ENCODE measurements at places on chromosomes 1 and 21.

DNA sequence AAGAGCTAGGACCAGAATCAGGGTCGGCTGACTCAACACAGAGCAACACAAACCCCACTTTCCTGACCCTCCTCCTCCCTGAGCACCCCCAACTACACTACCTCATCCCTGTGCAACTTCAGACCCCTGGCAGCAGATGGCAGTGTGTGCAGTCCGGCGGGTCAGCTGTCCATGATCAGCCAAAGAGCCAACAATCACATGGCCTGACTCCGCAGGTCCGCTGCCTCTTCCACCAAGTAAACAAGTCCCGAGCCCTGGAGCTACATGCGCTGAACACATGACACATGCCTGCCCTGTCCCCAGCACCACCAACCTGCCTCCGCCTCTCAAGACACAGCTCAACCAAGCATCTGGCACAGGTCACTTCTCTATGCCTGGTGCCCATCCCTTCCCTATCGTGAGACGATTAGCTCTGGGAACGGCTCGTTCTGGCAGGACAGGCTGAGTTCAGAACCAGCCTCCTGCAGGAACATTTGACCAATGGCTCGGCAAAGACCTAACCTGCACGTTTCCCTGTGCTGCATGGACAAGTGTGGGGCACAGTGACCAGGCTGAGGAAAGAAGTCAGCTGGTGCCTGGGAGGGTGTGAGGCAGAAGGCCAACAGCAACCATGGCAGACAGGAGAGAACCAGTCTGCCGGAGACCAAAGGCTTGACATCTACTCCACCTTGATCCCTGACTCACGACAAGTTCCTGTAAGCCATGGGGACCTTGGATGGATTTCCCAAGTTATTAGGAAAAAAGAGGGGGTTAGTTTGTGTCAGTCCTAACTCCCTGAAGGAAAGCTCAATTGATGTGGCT lies 60.3 kb downstream of the CD46 start:
- peak; percentile 74 for DNase-seq

GRCh38 chr1:12272770-12273169 lies 42.9 kb downstream of the VPS13D start:
- DNase-seq = no peak

- no peak for DNase-seq
Measured at GRCh38 chr1:65292861-65293593, 16.3 kb upstream of the DNAJC6 start.

GRCh38 chr1:232998646-232999045 lies 48.2 kb downstream of the NTPCR start:
- no peak for DNase-seq

DNA sequence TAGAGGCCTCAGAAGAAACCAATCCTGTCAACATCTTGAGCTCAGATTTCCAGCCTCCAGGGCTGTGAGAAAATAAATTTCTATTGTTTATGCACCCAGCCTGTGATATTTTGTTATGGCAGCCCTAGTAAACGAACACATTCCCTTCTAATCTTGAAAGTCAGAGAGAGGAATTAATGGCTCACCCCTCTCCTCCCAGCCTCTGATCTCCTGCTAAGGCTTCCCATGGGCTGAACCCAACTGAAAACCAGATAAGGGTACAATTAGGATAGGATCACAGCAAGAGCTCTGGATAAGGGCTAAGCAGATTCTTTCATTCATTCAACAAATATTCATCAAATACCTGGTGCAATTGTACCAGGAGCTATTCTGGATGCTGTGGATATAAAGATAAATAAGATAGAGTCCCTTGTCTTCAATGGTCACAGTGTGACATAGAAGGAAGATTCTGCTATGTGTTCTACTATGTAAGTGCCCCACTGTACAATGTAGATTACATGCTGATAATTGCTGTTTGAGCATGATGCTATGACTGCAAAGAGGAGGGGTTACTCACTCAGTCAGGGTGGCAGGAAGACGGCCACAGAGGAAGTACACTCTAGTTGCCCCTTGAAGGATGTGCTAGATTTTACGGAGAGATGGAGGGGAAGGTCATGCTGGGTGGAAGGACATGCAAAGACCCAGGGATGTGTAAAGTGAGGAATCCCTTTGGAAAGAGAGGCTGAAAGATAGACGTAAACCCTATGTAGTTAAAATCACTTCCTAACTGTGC lies 203.3 kb upstream of the JUN start:
- no peak for DNase-seq

- DNase-seq = no peak
Measured at GRCh38 chr1:115748401-115749150, 19.9 kb downstream of the CASQ2 start.

- DNase-seq = no peak
Measured at GRCh38 chr21:43750339-43751033, 25.6 kb downstream of the CSTB start.

GRCh38 chr1:109963864-109964263 lies 20.7 kb upstream of the AHCYL1 start:
- DNase-seq = no peak

DNA sequence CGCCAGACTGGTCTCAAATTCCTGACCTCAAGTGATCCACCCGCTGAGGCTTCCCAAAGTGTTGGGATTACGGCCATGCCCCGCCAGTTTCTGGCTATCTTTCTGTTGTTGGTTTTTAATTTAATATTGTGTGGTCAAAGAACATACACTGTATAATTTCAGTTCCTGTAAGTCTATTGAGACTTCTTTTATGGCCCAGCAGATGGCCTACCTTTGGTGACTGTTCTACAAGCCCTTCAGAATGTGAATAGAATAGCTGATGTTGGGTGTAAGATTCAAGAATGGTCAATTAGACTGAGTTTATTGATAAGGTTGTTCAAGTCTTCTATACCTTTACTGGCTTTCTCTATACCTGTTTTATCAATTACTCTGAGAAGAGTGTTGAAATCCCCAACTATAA lies 10.7 kb downstream of the HES2 start:
- no peak for DNase-seq

- DNase-seq = no peak
Measured at GRCh38 chr1:172117800-172118199, 276.5 kb downstream of the DNM3 start.

DNA sequence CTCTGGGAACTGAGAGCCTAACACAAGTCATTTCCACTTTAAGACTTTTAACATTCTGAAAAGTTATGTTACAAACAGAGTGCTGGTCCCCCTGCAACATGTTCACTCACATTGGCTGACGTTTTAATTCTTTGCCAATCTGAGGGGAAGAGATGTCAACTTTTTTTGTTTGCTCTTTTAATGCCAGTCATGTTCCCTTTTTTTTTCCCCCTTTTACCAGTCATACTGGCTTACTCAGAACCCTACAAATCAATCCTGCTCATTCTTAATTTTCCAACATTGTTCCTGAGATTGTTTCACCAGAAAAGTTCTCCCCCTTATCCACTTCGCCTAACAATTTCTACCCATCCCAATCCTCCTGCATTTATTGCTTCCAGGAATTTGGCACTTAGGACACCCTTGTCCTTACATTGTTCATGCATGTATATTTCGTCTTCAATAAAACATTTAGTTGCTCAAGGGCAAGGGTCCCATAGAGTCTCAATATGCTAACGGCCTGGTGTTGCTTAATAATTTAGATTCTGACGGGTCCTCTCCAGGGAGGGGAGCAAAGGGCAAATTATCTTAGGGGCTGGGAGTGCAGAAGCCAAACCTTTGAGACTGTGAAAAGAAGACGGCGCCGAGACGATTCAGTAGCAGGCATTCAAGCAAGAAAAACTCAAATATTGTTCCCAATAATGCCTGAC lies 624 bp upstream of the CR1L start:
- no peak for DNase-seq

DNA sequence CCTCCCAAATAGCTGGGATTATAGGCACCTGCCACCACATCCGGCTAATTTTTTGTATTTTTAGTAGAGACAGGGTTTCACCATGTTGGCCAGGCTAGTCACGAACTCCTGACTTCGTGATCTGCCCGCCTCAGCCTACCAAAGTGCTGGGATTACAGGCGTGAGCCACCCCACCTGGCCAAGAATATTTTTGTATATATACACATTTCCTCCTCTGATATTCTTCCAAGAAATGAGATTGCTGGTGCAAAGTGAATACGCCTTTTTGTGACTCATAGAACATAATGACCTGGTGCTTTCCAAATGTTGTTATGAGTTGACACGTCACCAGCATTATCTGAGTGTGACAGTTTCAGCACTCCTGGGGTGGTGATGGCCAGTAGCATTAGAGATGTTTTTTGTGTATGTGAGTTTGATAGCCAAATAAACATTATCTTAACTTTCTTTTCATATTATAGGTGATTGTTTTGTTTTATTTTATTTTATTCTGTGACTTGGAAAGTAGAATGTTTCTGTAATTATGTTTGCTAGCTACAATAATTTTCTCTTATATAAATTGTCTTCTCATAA lies 54.9 kb downstream of the KCNK1 start:
- DNase-seq = no peak

GRCh38 chr1:212488436-212489283 lies 55.9 kb downstream of the NENF start:
- DNase-seq = peak; percentile 50

GRCh38 chr21:29250636-29251035 lies 48.1 kb upstream of the BACH1 start:
- no peak for DNase-seq

DNA sequence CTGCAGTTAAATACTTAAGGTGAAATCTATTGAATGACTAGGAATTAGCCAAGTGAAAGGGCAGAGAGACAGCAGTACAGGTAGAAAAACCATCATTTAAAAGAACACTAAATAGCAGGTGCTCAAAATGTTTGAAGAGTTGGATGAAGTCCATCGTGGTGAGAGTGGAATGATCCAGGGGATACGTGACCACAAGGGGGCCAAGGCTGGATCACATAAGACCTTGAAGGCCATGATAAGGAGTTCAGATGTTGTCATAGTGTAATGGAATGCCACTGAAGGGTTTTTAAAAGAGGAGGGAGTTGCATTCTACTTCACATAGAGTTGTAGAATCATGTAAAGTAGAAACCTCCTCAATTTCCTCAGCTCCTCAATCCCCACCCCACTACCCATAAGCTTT lies 34.8 kb upstream of the HOOK1 start:
- peak; percentile 11 for DNase-seq

DNA sequence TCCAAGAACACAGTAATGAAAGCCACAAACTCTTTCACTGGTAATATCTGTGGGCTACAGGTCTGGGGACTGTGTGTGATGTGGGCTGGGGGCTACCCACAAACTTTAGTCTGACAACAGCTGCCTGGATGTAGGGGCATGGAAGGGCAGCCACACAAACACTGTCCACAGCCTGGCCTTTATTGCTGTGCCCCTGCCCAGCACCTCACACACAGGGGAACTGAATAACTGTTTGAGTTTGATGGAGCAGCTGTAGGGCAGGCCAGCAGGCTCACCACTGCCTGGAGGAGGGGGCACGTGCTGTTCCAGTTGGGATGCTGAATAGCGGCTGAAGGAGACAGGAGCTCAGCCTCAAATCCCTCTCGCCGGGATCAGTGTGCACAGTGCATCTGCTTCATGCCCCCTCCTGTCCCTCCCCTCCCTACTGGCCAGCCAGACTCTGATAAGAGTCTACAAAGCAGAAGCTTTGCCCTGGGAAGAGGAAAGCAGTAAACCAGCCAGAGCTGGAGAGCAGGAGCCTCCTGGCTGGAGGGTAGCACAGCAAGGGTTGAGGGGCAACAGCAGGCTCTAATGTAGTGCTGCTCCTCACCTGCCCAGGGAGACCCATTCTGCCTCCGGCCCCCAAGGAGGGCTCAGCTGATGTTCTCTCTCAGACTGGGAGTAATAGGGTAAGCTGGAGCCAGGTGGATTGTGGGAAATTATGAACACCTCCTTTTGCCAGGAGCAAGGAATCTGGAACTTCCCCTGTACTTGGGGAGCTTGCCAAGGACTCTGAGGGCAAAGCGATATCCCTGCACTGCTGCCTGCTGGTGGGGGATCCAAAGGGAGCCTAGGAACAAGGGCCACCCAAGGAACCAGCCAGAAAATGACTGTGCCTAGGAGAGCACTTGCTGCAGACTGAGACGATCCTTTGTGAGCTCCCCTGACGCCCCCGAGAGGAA lies 70.2 kb upstream of the GOLT1A start:
- no peak for DNase-seq

- no peak for DNase-seq
Measured at GRCh38 chr1:239979456-239979855, 112.2 kb upstream of the FMN2 start.

- no peak for DNase-seq
Measured at GRCh38 chr1:53180226-53180625, 16.4 kb upstream of the CPT2 start.

DNA sequence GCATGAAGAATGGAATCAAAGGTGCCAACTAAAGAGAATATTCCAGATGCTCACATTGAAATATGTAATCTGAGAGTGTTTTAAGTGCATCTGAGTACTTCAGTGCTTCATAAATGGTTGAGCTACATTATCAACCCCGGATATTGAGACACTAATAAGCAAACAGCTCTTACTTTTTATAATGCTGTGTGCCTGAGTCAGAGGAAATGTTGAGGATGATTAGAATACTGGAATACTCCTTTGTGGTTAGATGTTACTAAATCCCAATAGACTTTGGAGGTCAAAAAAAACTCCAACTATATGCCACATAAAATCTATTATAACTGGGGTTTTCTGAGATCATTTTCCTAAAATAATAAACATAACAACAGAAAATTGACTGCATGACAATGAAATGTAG lies 12.5 kb upstream of the KCNA3 start:
- DNase-seq = no peak

- no peak for DNase-seq
Measured at GRCh38 chr1:21741206-21741605, 41.7 kb downstream of the USP48 start.

GRCh38 chr1:21518774-21519455 lies 9.7 kb downstream of the ALPL start:
- no peak for DNase-seq

GRCh38 chr1:168145184-168146159 lies 8.7 kb upstream of the GPR161 start:
- DNase-seq = peak; percentile 92

DNA sequence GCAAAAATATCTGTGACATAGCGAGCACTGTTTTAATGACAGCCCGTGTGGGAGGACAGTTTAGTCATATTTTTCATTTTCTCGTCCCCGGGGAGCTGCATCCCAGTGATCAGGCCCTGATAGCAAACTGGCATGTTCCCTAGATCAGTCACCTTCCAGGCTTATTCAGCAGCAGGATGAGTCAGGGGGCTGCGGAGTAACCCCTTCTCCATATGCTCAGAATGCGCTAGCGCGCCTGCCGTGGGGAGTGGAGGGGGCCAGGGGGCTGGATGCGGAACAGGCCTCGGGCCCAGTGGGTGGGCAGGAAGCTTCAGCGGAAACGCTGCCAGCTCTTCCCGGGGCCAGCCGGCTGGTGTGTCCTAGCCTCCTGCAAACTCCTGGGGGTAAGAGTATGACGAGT lies 94.0 kb downstream of the KCND3 start:
- no peak for DNase-seq

DNA sequence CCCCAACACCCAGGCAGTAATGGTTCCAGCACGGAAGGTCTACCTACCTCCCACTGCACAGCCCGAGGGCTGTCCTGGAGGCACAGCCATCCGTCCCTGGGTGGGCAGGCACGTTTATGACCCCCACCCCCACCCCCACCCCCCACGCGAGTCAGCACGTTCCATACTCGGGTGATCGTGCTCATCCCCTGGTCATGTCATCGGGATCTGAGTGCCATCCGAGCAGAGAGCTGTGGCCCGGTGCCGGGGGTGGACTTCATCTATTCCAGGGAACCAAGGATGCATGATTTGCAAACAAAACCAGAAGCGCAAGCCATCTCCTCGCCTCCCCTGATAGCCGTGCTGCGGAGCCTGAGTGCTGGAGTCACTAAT lies 1.1 kb downstream of the TSPEAR start:
- no peak for DNase-seq

GRCh38 chr1:78617615-78618026 lies 2.6 kb upstream of the IFI44L start:
- peak; percentile 23 for DNase-seq

Measured in HuH-7 (cell line).